Colonic mucosa (tissue), 4 donors: ENCODE measurements at places on chromosomes 3 and 15.

GRCh38 chr3:27176256-27176655 lies 192.9 kb downstream of the NEK10 start:
- DNase-seq, result no peak

DNA sequence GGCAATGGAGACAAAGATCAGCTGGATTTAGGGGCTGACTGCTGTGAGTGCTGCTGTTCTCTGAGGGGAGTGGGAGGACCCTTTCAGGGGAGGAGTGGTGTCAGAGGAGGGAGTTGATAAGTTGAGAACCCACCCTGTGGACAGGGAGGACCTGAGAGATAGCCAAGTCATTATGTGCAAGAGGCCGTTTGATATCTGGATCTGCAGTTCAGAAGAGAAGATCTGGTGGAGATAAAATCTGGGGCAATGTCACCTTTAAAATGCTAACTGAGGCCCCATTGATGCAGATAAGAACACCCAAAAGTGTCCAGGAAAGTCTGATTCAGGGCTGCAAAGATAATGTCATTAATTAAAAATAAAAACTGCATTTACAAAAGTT lies 256.1 kb upstream of the HES1 start:
- no peak for DNase-seq

GRCh38 chr3:134312072-134312872 lies 61.6 kb upstream of the RYK start:
- DNase-seq, result peak; percentile 55

DNA sequence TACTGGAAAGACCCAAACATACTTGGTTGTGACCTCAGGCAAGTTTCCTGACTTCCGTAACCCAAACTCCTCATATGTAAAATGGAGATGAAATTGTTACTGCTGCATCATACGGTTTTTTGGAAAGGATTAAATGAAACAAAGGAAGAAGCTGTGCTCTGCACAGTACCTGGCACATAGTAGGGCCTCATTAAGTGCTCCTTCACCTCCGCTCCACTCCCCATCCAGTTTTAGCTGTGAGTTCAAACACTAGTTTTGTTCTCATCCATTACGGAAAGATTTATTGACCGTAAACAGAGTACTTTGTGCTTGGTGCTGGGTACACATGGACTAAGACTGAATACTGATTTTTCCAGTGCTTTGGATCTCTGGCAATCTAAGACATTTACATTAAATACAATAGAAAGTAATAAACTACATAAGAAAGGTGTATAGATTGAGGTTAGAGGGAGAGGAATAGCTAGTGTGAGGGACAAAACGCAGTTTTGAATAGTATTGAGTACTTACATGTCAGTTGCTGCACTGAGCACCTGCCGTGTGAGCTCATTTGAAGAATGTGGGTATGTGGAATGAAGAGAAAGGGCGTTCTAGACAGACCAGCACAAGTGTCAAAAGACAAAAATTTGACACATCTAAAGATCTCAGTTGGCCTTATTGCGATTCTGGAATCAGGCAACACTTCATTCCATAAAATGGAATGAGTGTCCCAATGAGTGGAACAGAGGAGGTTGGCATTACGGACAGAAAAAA lies 594 bp upstream of the ICE2 start:
- DNase-seq, result peak; percentile 25

DNA sequence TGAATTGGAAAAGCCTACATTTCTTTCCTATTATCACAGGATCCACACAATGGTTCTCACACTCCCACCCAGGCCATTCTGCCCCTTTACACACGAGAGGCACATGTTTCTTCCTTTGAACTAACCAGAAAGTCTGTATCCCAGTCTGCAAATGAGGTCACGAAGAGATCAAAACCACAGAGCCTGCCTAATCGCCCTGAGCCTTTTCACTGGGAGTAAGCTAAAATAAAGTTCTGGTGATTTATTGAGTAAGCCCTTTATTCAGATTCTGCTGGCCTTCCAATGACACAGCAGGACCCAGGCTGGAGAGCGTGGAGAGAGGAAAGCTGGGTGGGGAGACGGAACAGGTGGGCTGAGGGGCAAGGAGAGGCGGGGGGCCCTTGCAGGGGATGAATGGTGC lies 78.7 kb downstream of the ATP1B3 start:
- no peak for DNase-seq

GRCh38 chr3:57992452-57993213 lies 15.6 kb upstream of the FLNB start:
- DNase-seq, result peak; percentile 69

DNA sequence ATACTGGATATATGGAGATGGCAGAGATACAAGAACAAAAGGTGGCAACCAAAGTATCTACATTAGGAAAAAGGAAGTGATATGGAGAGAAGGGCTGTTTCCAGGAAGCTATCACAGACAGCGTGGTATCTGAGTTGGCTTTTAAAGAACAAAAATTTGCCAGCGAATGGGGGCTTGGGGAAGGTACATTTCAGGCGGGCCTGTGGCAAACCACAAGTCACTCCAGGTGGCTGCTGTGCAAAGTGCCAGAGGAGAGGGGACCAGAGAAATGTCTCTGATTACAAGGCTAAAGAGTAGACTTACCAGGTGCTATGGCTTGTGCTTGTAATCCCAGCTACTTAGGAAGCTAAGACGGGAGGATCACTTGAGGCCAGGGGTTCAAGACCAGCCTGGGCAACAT lies 91.1 kb downstream of the MSL2 start:
- DNase-seq, result no peak

GRCh38 chr3:70951316-70951715 lies 632.2 kb downstream of the FOXP1 start:
- DNase-seq, result no peak

DNA sequence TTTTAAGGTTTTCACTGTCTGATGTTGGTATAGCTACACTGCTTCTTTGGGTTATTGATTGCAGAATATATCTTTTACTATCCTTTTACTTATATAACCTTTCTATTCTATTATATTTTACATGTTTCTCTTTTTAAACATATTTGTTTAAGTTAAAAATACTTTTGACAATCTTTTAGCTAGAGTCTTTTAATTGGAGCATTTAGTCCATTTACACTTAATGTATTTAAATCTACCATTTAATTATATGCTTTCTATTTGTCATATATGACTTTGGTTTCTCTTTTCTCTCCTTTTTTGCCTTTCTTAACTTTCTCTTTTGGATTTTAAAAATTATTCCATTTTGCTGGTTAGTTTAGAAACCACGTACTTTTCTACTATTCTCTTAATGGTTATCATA lies 53.7 kb upstream of the PRR23C start:
- DNase-seq, result no peak

DNA sequence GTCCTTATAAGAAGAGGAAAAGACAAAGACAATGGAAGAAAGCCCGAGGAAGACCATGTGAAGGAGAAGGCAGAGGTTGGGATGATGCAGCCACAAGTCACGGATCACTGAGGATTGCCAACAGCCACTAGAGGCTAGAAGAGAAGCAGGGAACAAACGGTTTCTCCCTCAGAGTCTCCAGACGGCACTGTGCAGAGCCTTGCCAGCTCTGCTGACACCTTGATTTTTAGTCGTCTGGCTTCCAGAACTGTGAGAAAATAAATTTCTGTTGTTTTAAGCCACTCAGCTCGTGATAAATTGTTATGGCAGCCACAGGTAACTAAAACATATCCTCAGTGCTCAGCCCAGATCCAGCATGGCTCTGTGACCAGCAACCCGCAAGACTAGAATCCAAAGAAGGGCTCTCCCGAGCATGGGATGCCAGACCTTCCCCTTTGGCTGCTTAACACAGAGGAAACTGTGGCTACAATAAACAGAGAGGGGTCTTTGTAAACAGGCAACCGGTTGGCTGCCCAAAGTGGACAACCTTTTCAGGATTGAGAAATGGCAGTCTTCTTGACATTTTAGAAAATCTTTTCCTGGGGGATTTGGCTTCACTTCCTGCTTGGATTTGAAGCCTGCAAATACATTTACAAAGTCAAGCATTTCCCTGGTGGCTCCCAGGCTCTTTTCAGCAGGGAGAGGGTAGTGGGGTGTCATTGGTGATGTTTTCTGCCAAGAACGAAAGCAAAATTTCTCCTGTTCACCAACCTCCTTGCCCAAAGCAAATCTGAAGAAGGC lies 88.7 kb upstream of the ADPGK start:
- no peak for DNase-seq

DNA sequence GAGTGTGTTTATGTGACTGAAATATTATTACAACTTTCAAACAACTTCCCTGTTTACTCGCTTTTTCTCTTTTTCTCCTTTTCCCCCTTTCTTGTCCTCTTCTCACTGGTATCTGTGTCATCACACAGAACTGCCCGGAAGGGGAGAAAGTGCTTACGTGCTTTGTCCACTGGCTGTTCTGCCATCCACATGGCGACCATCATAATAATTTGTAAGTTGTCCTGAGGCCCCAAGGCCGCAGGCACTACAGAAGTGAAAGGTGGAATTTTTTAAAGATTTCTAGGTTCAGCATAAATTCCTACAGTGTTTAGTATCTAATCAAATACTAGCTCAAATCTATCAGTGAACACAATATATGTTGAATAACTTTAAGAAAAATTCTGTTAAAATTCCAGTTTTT lies 26.7 kb upstream of the ABHD10 start:
- no peak for DNase-seq

GRCh38 chr3:50201573-50202315 lies 3.3 kb upstream of the SLC38A3 start:
- no peak for DNase-seq

GRCh38 chr3:52682016-52682415 lies 3.7 kb downstream of the PBRM1 start:
- no peak for DNase-seq

GRCh38 chr15:51931638-51932037 lies 39.9 kb downstream of the LEO1 start:
- DNase-seq, result no peak
